Stimulated activated CD4-positive, alpha-beta T cell treated with anti-CD3 and anti-CD28 coated beads, Interleukin-12 subunit alpha, Interleukin-12 subunit beta, amount 100 ng/mL, for 4 hours (primary cell): ENCODE measurements at places on chromosomes 2 and 18.

DNA sequence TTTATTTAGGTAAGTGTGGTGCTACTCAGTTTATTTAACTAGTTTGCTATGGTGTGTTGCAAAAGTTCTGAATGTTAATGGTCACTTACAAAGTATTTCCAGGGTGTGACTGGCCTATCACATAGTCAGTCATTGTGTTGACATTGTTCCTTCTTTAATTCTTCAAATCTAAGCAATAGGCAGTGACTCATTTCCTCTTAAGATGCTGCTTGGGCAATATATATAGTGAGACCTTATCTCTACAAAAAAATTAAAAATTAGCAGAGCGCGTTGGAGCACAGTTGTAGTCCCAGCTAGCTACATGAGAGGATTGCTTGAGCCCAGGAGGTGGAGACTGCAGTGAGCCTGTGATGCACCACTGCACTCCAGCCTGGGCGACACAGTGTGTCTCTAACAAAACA lies 5.8 kb upstream of the CCDC88A start:
- no peak for DNase-seq

- DNase-seq: no peak
Measured at GRCh38 chr2:125274718-125275117, 1249.6 kb downstream of the CNTNAP5 start.

GRCh38 chr18:28189400-28190239 lies 12.7 kb upstream of the CDH2 start:
- no peak for DNase-seq

DNA sequence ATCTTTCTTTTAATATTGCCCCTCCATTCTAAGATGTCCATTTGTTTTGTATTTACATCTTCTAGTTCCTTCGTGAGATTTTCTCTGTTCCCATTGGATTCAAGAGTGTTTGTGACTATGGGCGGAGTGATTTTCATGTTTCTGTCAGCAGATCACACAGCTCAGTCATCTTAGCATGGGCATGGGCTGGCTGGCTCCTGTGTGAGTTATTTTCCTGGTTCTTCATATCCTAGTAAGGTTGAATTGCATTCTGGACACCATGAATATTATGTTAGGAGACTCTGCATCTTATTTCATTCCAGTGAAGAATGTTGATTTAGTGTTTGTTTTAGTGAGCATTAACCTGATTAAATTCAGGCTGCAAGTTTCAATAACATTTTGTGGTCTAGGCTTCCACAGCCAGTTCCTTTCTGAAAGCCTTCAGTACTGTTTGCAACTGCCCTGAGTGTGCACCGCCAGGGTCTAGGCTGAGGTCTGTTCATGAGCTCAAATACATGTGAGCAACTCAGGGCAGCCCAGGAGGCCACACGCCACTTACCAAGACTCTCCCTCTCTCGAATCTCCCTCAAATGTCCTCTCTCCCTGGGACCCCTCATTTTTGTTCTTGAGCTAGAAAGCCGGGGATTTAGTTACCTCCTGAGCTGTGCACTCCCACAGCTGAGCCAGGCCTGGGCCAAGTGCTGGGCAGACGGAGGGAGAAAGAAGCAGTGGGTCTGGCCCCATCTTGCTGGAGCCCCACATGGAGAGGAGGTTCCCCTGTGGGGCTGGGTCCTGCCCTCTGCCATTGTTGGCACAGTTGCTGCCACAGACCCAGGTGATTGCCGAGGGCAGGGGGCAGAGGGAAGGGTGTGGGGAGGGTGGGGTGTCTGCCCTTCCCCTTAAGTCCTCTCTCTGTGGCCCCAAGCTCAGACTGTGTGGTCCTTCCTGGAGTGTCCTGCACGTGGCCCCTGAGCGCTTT lies 145.9 kb downstream of the RTP5 start:
- no peak for DNase-seq

DNA sequence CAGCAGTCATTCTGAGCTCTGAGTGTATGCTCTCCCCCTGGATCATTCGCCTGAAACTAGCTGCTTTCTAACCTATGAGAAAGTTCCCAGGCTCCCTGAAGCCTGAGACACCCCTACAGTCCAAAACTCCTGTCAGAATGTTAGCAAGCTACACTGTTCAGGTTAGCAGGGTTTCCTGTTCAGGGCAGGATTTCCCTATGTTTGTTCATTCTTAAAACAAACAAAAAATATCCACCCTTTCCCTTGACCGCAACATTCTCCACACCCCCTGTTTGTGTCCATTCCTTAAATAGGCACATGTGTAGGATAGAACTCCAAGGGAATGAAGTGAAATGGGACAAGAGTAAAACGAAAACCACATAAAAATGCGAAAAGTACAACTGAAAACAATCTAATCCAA lies 83.1 kb downstream of the KLF7 start:
- DNase-seq: no peak

DNA sequence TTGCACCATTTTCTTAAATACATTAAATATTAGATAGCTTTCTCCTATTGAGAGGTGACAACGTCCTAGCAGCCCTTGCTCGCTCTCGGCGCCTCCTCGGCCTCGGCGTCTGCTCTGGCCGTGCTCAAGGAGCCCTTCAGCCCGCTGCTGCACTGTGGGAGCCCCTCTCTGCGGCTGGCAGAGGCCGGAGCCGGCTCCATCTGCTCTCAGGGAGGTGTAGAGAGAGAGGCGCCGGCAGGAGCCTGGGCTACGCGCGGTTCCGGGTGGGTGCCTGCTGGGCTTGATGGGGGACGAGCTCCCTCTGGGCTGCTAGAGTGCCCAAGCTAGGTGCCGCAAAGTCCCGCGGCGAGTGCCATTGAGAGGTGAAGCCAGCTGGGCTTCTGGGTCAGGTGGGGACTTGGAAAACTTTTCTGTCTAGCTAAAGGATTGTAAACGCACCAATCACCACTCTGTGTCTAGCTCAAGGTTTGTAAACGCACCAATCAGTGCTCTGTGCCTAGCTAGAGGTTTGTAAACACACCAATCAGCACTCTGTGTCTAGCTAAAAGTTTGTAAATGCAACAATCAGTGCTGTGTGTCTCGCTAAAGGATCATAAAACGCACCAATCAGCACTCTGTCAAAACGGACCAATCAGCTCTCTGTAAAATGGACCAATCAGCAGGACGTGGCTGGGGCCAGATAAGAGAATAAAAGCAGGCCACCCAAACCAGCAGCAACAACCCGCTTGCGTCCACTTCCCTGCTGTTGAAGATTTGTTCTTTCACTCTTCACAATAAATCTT lies 3.1 kb downstream of the RPRD1A start:
- DNase-seq: no peak

DNA sequence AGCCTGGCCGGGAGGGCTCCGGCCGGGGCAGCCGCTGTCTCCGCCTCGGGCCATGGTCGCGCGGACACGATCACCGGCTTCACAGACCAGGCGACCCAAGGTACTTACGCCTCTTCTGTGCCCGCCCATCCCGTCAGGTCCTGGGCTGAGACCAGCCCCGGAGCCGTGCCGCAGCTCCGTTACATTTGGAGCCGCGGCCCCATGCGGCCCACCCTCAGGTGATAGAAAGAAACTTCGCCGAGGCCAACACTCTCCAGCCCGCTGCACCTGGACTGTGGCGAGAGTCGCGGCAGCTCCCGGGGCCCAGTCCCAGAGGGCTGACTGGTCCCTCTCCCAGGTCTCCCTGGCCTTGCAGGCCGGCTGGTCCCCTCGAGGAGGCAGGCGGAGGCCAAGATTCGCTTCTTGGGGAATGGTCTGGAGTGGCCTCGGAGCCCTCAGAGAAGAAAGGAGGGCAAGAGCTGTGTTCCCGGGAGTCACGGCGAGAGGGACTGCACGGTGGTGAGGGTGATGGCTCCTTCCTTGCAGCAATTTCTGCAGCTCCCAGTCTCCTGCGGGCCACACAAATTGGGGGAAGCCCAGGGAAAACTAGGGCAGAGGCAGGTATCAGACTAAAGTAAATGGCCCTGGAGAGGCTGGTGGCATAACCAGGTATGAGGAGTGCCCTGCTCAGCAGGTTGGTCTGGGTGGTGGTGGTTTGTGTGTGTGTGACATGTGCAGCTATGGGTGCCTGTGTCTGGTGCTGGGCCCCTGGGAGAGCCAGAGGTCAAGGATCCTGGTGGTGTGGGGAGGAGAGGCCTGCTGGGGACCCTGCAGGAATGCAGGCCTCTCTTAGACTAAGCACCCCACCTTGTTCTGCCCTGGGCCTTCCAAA lies 822 bp downstream of the GDF7 start:
- DNase-seq: no peak

- no peak for DNase-seq
Measured at GRCh38 chr18:55588111-55588869, at the start of gene TCF4. Gene TCF4, minus strand, starts transcription at chr18:55588192. Its CDS starts 1,076 bp downstream, at chr18:55587116.

- DNase-seq: no peak
Measured at GRCh38 chr2:25035537-25036220, 6.2 kb upstream of the EFR3B start.

DNA sequence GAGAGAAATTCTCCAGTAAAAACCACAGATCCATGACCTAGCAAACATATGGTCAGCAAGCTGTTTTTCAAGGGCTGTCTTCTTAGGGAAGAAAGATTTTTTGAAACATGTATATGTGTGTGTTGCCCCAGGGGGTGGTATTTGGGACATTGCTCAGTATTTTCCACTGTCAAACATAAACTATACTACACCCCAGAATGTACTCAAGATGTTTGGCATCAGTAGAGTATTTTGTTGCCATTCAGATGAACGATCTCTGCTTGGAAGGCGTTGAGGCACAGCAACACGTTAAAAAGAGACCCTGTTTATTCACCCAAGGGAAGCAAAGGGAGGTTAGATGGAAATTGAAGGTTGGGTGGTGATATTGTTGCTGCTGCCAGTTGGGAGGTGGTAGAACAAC lies 30.0 kb downstream of the EEF1B2 start:
- DNase-seq: no peak

DNA sequence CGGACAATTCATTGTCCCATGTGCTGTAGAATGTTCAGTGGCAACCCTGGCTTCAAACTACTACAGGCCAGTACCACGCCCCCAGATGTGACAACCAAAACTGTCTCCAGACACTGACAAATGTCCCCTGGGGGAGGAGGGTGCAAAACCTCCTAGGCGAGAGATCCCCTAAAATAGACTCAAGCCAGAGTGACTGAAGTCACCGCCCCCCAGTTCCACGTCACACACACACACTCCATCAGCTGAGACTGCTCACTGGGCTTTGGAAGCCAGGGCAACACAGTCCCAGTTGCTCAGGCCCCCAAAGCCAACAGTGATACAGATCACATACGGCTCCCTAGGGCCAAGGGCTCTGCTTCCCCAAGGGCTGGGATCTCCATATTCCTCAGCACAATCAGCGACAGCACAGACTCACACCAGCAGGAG lies 19.1 kb downstream of the HDAC4 start:
- DNase-seq: no peak

- DNase-seq: no peak
Measured at GRCh38 chr2:217421834-217422233, 562.0 kb upstream of the TNP1 start.

DNA sequence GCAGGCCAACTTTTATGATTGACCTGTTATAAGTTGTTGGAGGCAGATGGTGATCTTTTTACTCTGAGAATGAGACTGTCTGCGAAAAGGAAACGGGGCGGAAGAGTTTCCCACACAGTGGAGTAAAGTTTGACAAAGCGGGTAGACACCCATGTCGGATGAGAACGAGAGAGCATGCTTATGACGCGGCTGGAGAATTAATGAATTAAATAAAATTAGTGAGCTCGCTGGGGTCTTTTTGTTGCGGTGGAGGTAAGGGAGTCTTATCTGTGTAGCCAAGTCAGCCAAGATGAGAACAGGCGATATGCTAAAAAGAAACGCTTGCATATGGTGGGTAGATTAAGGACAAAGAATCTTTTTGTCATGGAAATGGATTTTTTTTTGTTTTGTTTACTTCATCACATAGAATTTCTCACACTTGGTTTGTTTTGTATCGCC lies 1.8 kb downstream of the SALL3 start:
- no peak for DNase-seq

DNA sequence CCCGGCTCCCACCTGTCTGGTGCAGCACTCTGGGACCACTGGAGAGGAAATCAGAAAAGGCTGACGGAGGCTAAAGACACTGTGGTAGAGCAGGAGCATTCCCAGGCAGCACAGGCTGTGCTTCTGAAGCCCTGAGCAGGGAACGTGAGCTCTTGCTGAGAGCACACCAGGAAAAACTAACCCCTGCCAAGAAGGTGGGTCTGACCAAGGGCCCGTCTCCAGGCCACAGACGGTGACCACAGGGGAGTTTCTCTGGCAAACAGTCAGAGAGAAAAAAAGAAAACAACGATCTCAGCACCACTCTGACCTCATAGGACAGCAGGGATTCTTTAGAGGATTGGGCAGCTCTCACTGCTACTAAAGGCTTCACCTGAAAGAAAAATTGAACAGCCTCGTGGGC lies 201.4 kb downstream of the AFF3 start:
- DNase-seq: no peak

GRCh38 chr18:6111726-6112125 lies 216.4 kb upstream of the TMEM200C start:
- no peak for DNase-seq

GRCh38 chr2:43717322-43717721 lies 41.1 kb upstream of the C1GALT1C1L start:
- no peak for DNase-seq

GRCh38 chr2:232535761-232536530 lies 3.5 kb upstream of the CHRNG start:
- DNase-seq: no peak
